DMS79 treated with DMSO at 0.1 percent for 48 hours (cell line): ENCODE measurements at places on chromosomes 11 and 22.

DNA sequence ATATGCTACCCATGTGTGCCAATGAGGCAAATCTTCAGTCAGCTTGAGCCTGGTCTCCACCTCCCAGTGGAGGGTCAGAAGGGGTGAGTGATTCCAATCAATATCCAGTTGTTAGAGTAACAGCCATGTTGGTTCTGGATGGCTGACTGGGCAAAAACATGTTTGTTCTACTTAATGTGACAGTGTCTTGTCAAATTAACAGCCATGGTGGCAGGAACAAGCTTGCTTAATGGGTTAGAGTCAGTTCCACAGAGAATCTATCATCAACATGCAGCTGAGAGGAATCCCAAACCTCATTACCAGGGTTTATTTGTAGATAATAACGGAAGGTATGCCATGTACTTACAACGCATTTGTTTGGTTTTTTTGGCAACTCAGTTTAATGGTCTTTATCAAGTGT is 133.2 kb downstream of the SLC17A6 start:
- DNase-seq: no peak

- DNase-seq: no peak
Measured at GRCh38 chr11:119486691-119487259, 63.8 kb upstream of the THY1 start.

DNA sequence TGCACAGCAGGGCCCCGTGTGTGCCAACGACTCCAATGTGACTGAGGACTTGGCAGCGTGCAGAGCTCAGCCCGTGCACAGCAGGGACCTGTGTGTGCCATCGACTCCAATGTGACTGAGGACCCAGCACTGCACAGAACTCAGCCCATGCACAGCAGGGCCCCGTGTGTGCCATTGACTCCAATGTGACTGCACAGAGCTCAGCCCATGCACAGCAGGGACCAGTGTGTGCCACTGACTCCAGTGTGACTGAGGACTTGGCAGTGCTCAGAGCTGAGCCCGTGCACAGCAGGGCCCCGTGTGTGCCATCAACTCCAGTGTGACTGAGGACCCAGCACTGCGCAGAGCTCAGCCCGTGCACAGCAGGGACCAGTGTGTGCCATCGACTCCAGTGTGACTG is 347.8 kb upstream of the B3GAT1 start:
- no peak for DNase-seq

GRCh38 chr22:29435236-29436136 is 2.9 kb upstream of the RFPL1 start:
- no peak for DNase-seq

DNA sequence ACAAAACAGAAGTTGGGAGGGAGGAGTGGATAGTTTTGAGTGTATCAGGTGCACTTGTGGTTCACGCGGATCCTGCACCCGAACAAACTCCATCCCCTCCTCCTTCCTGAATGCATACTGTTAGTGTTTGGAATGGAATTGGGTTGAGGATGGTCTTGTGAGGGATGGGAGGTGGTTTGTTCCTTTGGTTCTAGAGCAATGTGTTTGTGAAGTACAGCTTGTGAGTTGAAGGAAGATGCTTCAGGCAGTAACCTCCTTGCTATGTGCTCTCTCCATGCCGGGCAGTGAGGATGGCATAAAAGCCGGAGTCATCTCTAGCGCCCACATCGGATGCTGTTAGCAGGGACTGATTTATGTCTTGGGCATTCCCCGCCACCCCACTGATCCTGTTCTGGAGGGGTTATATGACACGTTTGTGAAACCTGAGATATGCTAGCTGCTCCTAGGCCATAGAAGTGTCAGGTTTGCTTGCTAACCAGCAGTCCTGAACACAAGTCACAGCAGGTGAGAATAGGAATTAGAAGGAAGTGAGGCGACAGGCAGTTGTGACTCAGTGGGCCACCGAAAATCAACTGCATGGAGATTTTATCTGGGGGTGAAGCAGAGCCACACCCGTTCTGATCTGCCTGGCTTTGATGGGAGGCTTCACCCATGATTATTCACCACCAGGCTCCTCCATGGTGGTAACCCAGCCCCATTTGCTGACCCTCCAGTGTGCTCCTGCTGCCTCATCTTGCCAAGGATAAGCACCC is 2.2 kb downstream of the BCR start:
- peak; percentile 21 for DNase-seq

GRCh38 chr11:108975641-108976071 is 310.8 kb downstream of the DDX10 start:
- no peak for DNase-seq
